ENCODE measurements at places on chromosomes 13 and 19.

DNA sequence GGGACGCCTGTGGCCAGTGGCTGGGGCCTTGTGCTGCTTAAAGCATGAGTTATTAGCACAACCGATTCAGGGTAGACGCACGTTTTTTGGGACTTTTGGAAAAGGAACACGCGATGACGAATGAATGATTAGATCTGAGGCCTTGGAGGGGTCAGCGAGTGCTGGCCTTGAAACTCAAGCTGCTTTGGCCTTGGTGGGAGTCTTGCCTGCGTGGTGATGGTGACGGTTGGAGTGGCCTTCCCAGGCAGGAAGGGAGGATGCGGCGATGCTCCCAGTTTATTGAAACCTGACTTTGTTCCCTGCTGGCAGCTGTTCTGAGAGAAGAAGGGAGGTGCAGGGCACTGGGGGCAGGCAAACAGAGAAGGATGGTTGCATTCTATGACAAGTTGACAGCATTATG, 63.1 kb upstream of the RNF113B start:
- DNase-seq: no peak

DNA sequence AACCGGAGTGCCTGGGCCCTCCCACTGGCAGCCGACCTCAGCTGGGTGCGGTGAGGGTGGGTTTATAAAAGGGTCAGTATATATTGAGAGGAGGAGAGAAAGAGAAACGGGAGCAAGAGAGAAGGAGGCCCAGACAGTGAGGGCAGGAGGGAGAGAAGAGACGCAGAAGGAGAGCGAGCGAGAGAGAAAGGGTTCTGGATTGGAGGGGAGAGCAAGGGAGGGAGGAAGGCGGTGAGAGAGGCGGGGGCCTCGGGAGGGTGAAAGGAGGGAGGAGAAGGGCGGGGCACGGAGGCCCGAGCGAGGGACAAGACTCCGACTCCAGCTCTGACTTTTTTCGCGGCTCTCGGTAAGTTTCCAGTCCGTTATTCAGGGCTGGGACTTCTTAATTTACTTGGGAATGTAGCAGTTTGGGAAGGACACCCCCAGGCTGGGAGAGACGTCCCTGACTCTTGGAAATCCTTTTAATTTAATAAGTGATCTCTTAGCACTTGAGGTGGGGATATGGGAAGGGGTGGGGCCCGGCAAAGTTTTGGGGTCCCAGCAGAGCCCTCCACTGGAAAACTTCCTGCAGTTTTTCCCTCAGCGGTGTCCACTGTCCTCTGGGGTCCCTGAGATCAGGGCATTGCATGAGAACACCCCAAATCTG, at the start of gene EMP3:
EMP3 (plus strand) TSS at position 288 of the 646 bp plus-strand sequence. CDS start 1,293 bp downstream, outside the sequence.
- peak; percentile 30 for DNase-seq

DNA sequence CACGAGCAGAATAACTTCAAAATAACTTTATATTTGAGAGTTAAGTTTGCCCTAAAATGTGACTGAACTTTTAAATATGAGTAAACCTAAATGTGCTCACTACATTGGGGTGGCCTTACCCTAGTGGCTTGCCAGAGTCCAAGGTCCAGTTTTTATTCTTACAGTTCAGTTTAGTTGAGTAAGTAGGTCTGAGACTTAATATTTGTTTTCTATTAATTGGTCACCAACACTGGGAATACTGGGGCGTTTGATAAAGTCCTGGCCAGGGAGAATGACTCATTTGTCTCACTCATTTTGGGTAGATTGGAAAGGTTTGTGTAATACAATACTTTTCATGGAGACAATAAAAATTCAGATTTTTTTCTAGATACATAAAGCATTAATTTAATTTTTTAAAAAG, 127.8 kb upstream of the SPATA13 start:
- no peak for DNase-seq

DNA sequence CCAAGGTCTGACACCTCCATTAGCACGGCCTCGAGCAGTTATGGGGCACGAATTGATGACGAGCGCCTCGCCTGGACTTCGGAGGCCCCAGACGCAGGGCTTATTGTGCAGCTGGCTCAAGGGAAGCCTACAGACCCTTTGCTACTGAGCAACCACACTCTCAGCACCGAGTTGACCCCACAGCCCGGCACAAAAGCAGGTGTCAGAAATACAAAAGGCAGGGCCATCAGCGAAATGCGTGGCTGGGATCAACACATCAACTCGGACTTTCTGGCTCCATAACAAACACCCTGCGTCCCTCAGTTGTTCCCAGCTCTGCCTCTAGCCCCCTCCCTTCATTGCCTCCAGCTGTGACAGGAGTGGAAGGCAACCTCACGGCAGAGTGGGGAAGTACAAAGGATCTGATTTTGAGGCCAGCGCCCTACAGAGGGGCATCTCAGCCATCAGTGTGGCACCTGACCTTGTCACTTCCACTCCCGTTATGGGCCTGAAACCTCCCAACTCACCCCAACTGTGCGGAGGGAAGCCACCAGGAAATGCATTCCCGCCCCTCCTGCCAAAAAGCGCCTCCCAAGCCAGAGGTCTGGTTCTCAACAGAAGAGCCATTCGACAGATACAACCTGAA, 18.0 kb downstream of the PEPD start:
- no peak for DNase-seq

DNA sequence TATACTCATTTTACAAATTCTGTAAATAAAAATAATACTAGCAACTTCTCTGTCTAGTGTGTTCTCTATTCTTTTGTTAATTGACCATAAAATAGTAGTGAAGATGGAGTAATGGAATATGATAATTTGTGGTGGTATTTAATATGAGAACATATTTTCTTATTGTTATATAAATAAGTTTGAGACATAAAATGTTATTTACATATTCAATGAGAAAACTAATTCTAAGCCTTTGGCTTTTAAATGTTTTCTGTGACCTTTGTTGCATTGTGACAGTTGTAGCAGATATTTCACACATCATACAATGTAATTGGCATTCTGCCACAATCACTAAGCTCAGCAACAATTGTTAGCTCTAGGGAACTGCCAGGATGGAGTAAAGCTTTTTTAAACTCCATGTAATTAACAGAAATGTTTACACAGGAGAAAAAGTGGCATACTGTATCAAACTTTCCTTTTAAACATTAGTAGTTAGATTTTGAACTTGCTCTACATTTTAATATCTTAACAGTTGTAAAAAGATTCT, 562.1 kb upstream of the PCDH9 start:
- no peak for DNase-seq

- no peak for DNase-seq
These were observed 80.6 kb downstream of the ZNF557 start for GRCh38 chr19:7149956-7150705.

GRCh38 chr13:99218545-99218944, 17.9 kb downstream of the UBAC2 start:
- DNase-seq: no peak

DNA sequence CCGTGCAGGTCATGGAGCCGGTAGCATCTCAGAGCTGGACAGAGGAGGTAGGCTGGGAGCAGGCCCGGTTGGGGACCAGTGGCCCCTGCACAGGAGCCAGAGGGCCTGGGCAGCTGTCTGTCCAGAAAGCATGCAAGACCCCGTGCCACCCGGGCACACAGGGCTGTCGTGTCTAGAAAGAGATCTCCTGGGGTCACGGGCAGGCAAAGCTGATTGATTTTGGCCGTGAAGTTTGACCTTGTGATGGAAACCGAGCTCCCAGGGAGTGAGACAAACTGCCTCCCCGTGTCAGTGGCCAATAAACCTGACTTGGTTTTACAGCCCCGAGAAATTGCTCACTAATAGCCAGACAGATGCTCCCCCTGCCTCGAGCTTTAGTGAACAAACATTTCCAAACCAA, 98.8 kb downstream of the KDM4B start:
- no peak for DNase-seq

GRCh38 chr13:94534166-94534565, 54.7 kb upstream of the DCT start:
- DNase-seq: no peak

DNA sequence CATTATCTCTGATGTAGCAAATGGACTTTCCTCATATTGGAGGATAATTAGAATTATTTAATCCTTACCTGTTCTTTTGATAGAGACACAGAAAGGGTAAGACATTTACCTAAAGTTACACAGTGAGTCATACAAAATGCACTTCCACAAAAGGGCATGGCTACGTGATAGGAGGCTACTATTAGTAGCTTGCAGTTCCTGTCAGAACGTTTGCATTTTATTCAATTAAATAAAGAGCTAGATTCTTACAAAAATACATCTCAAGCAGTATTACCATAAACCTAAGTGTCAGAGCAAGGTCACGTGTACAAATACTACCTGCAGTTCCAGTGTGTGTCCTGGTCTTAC, 120.6 kb downstream of the ESD start:
- DNase-seq: no peak

DNA sequence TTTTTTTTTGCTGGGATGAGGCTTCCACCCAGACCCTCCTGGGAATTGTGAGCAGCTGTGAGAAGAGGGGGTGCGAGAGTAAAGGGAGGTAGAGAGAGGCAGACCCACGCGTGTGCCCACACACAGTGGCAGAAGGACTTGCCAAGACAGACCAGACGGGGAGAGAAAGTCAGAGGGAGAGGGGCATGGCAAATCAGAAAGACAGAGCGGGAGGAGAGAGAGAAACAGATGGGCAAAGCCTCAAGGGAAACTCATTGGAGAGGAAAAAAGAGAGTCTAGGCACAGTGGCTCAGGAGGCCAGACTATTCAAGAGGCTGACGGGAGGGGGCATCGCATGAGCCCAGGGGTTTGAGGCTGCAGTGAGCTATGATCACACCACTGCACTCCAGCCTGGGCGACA, 17.0 kb downstream of the CATSPERG start:
- no peak for DNase-seq

Data from GM19239 (cell line).